ENCODE measurements at places on chromosomes 5 and 9.

DNA sequence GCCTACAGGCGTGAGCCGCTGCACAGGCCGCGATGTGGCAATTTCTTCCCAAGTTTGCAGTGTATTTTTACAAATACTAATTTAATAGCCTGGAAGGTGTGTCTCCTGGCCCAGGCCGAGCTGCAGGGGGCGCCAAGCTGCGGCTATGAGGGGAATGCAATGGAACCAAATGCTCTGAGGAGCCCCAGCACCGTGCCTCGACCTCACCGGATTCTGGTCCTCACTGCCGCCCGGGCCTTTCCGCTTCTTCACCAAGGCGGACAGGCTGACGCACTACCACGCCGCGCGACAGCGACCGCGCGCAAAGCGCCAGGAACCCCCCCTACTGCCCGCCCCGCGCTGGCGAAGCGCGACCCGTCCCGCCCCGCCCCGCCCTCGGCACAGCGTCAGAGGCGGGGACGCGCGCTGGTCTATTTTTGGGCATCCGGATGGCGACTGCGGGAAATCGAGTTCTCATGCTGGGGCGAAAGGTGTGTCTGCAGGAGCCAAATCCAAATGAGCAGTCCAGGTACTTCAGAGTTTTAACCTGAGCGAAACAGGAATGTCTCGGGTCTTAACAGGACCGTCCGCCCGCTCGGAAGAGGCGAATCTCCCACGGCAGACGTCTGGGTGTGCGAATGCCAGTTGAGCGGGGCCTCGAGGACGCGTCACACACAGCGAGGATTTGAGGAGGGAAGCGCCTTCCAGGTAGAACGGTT is 31.7 kb upstream of the PRXL2C start:
- peak; percentile 81 for DNase-seq

DNA sequence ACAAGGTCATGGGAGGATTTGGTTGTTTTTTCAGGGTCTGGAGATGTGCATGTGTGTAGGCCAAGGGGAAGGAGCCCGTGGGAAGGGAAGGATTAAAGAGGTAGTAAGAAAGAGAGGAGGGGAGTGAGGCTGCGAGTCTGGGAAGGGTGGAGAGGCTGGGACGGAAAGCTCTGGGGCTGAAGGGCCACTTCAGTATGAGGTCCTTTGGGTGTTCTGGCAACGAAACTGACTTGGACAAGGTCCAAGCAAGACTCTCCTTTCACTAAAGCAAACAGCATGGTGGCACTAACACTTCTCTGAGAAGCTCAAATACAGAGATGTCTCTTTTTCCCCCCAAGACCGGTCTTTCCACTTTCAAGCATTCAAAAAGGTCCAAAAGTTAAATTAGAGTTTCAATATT is 394.5 kb downstream of the ARHGEF28 start:
- no peak for DNase-seq

DNA sequence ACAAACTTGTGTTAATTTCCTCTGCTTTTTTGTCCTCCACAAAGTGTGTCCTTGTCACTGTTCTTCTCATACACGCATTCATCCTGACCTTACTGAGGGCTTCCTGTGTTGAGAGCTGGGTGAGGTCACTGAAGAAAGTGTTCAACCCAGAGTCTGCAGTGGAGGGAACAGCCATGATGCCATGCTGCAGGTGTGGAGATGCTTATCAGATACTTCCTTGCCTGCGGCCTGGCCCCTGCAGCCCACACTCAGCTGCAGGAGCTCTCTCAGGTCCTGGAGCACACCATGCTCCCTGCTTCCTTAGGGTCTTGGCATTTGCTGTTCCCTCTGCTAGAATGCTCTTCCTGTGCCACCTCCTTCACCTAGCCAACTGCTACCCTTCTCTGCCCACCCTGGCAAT is 108.1 kb upstream of the SPRY4 start:
- no peak for DNase-seq

DNA sequence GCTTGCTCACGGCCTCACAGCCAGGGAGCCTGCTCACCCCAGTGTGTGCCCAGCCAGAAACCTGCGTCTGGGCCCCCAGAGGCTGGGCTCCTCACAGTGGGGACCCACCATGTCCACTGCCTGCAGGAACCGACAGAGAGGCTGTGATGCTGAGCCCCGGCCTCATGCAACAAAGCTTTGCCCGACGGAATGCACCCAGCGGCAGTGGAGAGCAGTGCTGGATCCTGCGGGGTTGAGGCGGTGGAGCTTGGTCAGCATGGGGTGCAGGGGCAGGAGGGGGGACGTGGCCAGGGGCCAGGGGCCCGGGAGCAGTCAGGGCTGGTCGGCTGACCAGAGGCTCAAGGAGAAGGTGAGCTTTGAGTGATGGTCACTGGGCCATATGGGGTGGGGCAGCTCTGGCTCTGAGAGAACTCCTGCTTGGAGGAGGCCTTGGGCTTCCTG is 7.7 kb upstream of the CEP72 start:
- no peak for DNase-seq

DNA sequence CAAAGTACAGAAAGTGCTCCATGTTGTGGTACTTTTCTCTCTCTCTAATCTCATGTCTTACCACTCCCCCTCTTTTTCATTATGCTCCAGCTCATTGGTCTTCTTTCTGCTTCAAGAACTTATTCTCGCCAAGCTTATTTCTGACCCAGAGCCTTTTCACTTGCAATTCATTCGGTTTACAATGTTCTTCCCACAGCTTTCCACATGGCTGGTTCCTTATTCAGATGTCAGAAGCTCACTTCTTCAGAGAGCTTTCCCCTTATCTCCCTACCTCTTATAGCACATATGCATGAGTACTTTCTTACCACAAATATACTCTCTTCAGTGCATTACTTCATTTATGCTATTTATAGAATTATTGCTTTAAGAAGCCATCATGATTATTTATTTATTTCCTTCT is 338.8 kb upstream of the ATP10B start:
- DNase-seq: no peak
